NCI-H1417 treated with DMSO at 0.1 percent for 48 hours (cell line): ENCODE measurements at places on chromosomes 16 and 17.
A peak's percentile ranks its signal among the peaks of the same experiment; 100 is the strongest.

DNA sequence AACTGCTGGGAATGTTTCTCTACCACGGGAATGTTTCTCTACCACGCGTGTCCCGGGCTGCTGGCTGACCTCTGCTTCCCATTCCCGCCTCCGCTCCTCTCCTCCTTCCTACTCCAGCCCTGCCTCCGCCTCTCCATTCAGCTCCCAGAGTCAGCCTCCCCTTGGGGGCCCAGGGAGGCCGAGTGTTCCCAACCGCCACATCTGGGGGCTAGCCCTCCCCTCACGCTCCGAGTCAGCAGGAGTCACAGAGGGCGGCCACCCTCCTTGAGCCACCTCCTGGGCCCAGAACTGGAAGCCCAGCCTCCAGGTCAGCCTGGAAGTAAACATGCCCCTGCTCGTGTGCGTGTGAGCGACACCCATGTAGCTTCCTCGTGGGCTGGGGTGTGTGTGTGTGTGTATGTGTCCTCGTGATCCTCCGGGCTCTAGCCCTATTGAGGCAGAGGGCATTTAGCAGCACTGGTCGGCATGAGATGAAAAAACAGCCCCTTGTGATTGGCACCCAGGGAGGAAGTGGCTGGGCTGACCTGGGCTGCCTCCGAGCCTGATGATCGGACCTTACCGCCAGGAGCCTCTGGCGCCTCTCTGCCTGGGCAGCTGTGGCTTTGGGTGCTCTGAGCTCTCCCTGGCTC is 7.3 kb downstream of the CYGB start:
- DNase-seq, result no peak

- DNase-seq, result no peak
Measured at GRCh38 chr17:35407531-35407930, 24.8 kb downstream of the SLFN12 start.

DNA sequence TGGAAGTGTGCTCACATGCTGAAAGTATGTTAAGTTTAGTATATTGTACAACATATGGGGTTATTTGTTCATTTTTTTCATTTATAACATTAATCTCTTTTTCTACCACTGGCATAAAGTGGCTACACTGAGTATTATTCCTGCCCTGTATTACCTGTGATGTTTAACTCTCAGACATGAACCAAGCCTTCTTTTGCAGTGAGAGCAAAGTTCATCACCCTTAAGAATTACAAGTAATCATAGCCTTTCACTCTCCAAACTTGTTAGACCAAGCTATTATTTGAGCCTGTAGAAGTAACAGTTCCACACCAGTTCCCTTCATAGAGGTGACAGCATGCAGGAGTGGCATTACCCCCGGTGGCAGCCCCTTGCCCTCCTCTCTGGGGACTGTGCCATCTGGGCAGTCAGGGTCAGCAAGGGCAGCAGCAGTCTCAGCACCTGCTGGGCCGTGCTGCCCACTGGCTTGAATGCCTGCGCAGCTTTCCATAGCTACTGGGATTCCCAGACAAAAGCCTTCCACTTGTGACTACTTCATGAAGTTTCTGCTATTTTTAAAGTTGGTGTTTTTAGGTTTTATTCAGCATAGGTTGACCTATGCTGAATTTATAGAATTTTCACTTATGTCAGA is 71.3 kb downstream of the TMC6 start:
- no peak for DNase-seq

DNA sequence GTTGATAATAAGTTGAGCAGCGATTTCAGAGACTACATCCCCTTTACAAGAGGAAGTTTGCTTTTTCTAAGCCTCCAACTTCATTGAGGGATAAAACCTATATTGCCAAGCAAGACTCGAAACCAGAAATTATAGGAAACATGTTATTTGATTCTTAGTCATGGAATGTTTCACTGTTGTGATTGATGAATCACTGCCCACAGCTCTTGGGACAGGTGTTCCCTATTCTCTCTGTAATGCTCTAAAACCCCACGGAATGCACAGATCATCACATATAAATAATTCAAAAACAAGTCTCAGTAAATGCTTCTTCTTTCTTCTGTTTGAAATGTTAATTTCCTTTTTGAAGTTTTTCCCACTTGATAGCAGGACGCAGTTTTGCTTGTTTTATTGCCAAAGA is 809.5 kb upstream of the GOT2 start:
- no peak for DNase-seq

- no peak for DNase-seq
Measured at GRCh38 chr17:40779181-40779909, 3.0 kb downstream of the KRT27 start.

GRCh38 chr16:49534901-49535610 is 161.5 kb downstream of the C16orf78 start:
- DNase-seq, result no peak

DNA sequence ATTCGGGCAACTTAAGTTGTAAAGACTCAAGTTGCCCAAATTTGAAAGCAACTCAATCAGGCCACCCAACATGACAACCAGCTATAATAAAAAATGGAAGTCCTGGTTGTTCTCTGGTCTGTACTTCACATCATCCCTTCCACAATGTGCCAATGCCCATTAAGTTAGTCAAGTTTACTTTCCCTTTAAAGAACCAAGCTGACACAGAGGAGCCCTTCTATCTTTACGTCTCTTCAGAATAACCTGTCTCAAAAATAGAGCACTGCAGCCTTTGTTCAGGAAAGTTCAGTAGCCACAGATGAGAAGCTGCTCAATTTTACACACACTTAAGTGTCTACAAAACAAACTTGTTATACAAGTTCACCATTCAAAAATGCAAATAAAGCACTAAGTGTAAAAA is 75.1 kb upstream of the C17orf78 start:
- no peak for DNase-seq

DNA sequence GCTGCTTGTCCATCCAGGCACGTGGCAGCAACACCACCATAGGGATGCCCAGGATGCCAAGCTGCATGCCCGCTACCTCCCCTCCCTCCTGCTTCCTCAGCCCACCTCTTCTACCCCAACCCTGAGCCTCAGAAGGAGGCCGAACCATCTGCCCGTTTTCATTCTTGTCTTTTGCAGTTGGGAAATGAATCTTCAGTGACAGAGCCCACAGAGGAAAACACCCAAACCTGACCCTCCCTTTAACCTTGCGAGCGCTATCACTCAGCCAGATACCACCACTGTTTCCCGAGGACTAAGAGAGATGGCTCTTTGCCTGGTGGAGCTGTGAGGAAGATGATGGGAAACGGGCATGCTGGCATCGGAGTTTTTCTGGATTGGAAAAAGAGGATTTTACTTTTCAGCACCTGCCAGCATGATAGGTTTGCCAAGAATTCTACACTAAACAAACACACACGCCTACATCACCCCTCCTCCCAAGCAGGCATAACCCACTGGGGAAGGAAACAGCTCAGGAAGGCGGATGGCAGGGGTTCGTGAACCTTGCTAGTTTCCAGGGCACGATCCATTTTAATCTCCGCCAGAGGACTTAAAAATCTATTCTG is 457.4 kb downstream of the SLC39A11 start:
- DNase-seq, result no peak

GRCh38 chr17:55661963-55662834 is 60.5 kb downstream of the TMEM100 start:
- no peak for DNase-seq

DNA sequence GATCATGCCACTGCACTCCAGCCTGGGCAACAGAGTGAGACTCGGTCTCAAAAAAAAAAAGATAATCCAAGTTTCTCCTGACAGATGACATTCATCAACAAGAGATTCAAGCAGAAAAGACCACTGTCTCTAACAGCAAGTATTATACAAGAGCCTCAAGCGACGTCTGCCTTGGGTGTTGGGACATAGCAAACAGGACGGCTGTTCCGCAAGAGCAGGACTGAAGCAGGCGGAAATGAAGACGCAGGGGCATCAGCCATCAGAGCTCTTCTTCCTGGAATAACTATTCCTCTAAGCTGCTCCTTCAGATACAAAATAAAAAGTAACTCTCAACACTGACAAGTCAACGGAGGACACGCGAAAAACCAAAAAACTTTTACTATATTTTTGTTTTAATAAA is 54.0 kb downstream of the ANKRD11 start:
- no peak for DNase-seq

DNA sequence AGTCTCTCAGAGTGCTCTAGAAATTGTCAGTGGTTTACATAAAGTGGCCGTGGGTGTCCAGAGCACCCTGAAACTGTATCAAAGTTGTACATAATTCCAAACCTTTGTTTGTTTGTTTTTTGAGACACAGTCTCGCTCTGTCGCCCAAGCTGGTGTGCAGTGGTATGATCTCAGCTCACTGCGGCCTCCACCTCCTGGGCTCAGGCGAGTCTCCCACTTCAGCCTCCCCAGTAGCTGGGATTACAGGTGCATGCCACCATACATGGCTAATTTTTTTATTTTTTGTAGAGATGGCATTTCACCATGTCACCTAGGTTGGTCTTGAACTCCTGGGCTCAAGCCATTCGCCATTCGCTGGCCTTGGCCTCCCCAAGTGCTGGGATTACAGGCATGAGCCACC is 24.3 kb upstream of the ADGRG1 start:
- DNase-seq, result no peak

DNA sequence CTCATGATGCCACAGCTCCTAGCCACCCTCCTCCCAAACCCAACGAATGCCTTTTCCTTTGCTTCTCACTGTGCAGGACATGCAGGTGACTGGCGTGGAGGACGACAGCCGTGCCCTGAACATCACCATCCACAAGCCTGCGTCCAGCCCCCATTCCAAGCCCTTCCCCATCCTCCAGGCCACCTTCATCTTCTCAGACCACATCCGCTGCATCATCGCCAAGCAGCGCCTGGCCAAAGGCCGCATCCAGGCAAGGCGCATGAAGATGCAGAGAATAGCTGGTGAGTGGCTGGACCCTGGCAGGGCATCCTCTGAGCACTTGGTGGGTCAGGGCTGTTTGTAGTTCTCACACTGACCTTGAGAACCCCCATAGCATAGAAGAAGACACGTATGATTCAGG is 132.3 kb downstream of the SOCS1 start:
- no peak for DNase-seq

DNA sequence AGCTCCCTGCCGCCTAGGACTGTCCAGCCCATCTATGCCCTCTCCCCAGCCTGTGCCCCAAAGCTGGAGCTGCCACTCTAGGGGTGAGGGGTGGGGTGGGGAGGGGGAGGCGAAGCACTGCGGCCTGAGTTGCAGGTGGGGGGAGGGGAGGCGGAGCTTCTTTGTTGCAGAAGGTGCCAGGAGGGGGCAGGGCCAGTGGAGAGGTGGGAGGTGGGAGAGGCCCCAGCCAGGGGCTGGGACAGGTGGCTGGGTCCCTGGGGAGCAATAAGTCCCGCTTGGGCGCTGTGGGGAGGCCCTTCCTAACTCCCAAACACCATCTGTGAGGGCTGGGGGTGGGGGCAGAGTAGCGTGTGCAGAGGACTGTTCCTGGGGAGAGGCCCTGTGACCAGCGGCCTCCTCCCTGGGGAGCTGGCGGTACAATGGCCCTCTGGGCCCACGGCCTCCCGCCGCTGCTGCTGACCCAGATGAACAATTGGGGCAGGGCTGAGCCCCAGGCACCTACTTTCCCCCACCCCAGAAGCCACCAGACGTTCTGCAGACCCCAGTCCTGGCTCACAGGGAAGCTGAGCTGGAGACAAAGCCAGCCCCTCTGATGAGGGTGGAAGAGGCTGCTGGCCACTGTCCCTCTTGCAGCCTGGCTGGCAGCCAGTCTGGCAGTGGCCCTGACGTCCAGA is 2.2 kb upstream of the NTN3 start:
- DNase-seq, result peak; percentile 68

- no peak for DNase-seq
Measured at GRCh38 chr17:27222515-27222914, 71.4 kb upstream of the WSB1 start.

DNA sequence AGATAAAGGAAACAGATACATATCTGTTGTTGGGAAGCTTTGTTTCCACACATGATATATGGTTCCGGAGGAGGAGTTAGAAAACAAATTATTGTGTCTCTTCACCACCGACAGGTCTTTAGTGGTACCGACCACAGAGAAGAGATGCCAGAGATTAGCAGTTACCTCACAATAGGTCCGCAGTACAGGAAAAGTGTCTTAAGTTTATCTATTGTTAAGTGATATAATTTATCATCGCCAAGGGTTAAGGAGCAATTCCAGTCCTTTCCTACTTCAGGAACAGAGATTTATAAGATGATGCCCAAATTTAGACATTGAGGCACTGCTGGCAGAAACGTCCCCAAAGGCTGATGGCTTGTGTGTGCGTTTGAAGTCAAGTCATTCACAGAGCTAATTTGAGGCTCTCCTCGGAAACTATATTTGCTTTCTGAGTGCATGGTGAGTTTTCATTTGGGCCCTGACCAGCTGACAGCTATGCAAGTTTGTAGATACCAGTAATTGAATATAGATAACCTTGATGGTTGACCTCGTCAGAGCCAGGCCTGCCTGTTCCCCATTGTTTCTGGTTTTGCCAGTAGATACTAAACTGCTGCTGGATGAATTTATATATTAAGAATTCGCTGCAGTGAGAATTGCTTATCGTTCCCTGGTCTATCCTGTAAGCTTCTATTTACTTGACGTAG is 196.4 kb upstream of the IRX3 start:
- no peak for DNase-seq

DNA sequence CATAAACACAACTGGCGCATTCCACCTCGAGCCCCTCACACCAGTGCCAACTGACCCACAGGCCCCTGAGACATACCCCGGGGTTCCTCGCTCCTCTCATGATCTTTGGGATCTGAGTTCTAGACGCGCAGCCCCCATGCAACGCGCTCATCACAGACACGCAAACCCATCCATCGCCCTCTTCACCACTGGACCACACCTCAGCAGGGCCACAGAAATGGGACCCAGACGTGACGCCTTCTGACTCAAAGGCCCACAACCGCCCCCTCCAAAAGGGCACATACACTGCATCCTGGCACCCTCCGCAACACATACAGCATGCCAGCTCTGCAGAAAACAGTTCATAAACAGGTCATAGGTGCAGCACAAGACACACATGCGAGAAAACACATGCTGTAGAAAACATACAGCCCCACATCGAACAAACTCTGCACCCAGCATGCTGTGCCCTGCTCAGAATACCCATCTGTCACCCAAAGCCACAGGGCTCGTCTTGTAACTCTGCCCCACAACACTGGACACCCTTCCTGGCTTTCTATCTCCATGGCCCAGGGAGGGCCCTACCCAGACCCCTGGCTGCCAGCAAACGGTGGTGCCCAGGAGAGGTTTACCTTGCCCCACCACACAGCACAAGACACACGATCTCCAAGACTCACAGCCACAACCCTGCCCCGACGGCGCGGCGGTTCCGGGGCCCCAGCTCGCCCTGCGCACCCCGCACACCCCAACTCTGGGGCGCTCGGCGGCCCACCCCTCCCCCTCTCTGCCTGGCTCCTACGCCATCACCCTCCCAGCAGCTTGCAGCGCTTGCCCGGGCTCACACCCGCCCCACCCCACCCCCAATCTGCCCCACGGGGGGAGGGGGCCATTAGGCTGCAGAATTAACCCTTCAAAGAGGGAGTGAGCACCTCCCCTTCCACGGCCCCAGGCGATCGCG is 887 bp downstream of the ZBTB4 start:
- DNase-seq, result no peak

DNA sequence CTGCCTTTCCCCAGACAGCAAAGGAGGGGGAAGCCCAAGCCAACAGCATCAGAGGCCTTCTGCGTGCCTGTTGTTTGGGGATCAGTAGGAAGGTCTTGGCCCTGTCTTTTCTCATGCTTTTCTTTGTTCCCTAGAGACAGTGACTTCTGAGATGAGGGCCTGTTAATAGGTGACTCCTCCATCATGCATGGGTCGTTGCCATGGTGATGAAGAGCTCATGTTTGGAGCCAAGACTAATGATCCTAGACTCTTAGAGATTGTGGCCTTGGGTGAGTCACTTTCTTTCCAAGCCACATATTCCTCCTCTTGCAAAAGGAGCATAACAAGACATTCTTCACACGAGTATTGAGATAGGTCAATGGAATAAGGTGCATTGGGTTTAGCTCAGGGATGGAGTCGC is 201.1 kb upstream of the ASIC2 start:
- DNase-seq, result no peak

GRCh38 chr16:62967611-62968010 is 931.4 kb upstream of the CDH8 start:
- no peak for DNase-seq
